Sigmoid colon (tissue), 7 donors: ENCODE measurements at places on chromosomes 2 and 18. TPM values are rescaled to one million over a fixed set of nuclear protein-coding genes. Genes with fewer than 3 reads are reported as not detected.

DLX1 gene
- polyA plus RNA-seq: not detected

CTDSP1 gene
- polyA plus RNA-seq: 120 TPM

KLHL41 gene
- polyA plus RNA-seq: 0.17 TPM

POTEI gene
- polyA plus RNA-seq: 0.03 TPM

DNA sequence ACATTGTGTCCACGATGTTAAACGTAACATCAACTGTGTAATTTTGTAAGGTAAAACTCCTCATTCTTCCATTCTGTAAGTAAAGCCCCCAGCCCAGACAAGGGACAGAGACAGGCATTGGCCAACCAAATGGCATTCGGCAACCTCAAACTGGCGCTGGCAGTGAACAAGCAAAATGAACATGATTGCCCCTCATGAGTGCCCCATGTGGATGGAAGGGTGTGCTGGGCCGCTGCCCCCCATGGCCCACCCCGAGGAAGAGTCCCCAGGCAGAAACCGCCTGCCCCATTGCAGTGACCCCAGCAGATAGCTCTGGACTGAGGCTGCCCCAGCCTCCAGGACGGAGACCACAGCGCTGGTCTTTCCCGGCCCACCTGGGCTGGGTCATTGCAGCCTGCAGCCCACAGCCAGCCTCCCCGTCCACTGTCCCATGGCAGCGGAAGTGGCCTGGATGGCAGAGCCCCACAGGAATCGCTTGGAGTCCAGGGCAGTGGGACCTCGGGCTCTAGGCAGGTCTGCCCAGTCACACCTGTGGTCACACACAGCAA lies 220.2 kb downstream of the HDAC4 start:
- peaks cover 13% of the 10 kb centered on the region for H3K36me3 ChIP-seq
- H3K4me3 ChIP-seq: no peak overlapping the region
- peaks cover 11% of the 10 kb centered on the region for H3K4me1 ChIP-seq

- no peak overlapping the region for H3K4me3 ChIP-seq
These were observed 688.4 kb upstream of the SYT4 start for GRCh38 chr18:43965691-43966090.

DNA sequence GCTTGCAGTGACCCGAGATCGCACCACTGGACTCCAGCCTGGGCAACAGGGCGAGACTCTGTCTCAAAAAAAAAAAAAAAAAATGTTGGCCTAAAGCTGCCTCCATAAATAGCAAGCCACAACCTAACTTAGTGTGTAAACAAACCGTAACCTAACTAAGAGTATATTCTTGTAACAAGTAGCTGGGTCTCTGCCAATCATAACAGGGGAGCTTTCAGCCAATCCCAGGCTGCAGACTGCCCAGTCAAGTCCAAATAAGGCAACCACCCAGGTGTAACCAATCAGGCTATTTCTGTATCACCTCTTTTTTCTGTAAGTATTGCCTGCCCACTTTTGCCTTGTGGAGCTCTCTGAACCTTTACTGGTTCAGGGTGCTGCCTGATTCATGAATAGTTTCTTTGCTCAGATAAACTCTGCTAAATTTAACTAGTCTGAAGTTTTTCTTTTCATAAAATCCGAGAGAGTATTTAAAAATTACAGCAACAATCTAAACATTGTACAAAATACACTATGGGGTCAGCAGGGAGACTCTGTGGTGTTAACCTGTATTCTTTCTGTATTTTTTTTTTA lies 4.5 kb downstream of the PSTPIP2 start:
- no peak overlapping the region for H3K4me3 ChIP-seq
- H3K27me3 ChIP-seq: no peaks in the 10 kb centered on the region
- H3K27ac ChIP-seq: no peak overlapping the region
- H3K36me3 ChIP-seq: no peaks in the 10 kb centered on the region
- H3K4me1 ChIP-seq: peaks cover 15% of the 10 kb centered on the region
- no peak for DNase-seq

- peaks cover 13% of the 10 kb centered on the region for H3K4me1 ChIP-seq
- DNase-seq: no peak
- no peak overlapping the region for H3K4me3 ChIP-seq
- H3K36me3 ChIP-seq: no peaks in the 10 kb centered on the region
- H3K27ac ChIP-seq: no peak overlapping the region
- no peaks in the 10 kb centered on the region for H3K27me3 ChIP-seq
These were observed 168.7 kb downstream of the TMEM247 start for GRCh38 chr2:46647766-46648742.

DNA sequence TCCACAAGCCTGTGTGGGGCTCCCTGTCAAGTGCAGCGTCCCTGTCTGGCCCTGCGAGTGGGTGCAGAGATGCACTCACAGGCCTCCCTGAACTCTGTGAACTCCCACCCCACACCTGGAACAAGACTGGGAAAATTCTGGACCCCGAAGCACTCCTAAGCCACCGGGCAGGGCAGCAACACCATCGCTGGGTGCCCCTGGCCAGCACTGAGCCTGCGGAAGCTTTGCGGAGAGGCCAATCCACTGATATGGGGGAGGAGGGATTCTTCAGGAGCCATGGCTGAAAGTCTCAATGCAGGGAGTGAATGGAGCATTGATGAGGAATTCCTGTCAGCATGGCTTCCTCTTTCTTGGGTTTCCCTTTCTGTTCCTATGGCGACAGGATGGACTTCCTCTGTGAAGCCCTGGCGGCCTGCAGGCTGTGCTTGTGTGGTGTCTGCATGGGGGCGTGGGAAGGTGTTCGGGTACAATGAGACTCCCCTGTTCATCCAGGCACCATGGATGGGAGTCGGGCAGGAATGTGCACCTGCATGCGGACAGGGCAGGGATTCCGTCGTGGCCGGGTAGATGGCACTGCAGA lies 15.1 kb downstream of the TRIB2 start:
- no peak for DNase-seq

DNA sequence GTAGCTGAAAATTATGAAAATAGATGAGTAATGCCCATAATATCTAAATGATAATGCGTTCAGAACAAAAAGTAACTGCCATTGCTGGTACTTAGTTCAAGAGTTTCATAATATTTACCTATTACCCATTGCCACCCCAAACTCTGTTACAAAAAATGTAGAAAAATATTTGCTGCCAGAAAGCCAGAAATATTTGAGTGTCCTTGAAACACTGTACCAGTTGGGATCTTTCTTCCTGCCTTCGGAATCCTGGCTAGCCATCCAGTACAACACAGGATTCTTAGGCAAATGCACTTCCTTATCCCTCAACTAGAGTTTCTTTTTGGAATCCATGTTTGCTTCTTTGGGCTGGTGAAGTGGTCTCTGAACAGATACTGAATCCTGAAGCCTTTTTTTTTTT lies 207.1 kb downstream of the MCFD2 start:
- no peaks in the 10 kb centered on the region for H3K27me3 ChIP-seq
- DNase-seq: no peak
- no peak overlapping the region for H3K4me3 ChIP-seq
- H3K27ac ChIP-seq: peak overlapping the region; percentile 58
- H3K4me1 ChIP-seq: no peaks in the 10 kb centered on the region
- no peaks in the 10 kb centered on the region for H3K36me3 ChIP-seq

DNA sequence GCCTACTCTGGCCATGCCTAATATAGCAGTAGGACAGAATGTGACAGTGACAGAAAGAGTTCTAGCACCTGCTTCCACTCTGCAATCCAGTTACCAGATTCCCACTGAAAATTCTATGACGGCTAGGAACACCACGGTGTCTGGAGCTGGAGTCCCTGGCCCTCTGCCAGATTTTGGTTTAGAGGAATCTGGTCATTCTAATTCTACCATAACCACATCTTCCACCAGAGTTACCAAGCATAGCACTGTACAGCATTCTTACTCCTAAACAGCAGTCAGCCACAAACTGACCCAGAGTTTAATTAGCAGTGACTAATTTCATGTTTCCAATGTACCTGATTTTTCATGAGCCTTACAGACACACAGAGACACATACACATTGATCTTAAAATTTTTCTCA lies 45.2 kb upstream of the TTR start:
- H3K4me1 ChIP-seq: no peaks in the 10 kb centered on the region
- DNase-seq: no peak
- H3K36me3 ChIP-seq: no peaks in the 10 kb centered on the region
- H3K27ac ChIP-seq: no peak overlapping the region
- H3K27me3 ChIP-seq: no peaks in the 10 kb centered on the region
- no peak overlapping the region for H3K4me3 ChIP-seq

DNA sequence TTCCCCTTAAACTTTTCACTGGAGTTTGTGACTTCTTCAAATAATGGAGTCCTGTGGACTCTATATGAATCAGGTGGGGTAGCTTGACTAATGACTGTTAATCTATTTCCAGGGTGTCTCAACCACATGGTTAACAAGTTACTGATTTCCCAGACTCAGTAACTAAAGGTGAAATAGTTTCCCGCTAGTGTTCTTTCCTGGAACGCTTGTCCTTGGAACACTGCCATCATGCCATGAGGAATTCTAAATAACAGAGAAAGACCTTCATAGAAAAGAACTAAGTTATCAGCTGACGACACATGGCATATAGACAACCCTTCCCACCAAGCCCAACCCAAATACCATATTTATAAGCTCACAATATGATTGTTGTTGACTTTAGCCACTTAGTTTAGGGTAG lies 1027.9 kb upstream of the FAM98A start:
- no peak overlapping the region for H3K4me3 ChIP-seq
- no peaks in the 10 kb centered on the region for H3K36me3 ChIP-seq
- no peak overlapping the region for H3K27ac ChIP-seq
- H3K4me1 ChIP-seq: no peaks in the 10 kb centered on the region
- no peaks in the 10 kb centered on the region for H3K27me3 ChIP-seq
- no peak for DNase-seq

DNA sequence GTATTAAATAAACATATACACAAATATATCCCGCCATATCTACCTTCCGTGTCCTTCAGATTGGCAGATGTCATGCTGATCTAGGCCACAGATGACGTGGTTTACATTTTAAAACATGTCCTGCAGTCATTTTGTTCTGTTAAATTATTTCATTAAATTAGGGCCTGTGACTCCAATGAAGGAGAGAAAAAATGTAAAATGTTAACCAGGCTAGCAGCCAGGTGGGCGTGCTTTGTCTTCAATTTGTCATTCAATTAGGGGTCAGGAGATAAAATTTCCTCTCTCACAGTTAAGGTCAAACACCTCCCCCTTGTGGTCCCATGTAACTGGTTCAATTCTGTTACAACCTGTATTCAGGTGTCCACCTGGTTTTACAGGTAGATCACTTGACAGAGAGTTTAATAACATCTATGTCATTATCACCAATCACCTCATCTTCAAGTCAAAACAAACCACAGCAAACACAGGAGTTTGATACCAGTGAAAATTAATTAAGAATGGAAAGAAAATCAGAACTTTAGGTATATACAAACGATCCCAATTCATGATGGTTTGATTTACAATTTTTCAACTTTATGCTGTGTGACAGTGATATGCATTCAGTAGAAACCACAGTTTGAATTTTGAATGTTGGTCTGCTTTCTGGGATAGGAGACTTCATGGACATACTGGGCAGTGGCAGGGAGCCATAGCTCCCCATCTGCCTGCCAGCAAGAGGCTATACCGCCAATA lies 339.4 kb downstream of the CMPK2 start:
- H3K27me3 ChIP-seq: no peaks in the 10 kb centered on the region
- no peaks in the 10 kb centered on the region for H3K4me1 ChIP-seq
- H3K36me3 ChIP-seq: no peaks in the 10 kb centered on the region
- H3K4me3 ChIP-seq: no peak overlapping the region
